Activated CD4-positive, alpha-beta T cell treated with anti-CD3 and anti-CD28 coated beads for 36 hours (primary cell): ENCODE measurements at places on chromosomes 6 and 20. TPM values are rescaled to one million over a fixed set of nuclear protein-coding genes. Genes with fewer than 3 reads are reported as not detected.
A peak's percentile ranks its signal among the peaks of the same experiment; 100 is the strongest.

GRCh38 chr6:30678964-30679726 is 6.3 kb upstream of the DHX16 start:
- H3K36me3 ChIP-seq, result peaks cover 79% of the 10 kb centered on the region
- H3K4me1 ChIP-seq, result peaks cover 23% of the 10 kb centered on the region
- peak overlapping the region; percentile 100 for H3K4me3 ChIP-seq
- H3K27me3 ChIP-seq, result no peaks in the 10 kb centered on the region

RAMACL gene
- 0.30 TPM for total RNA-seq

PPP2R5D gene
- total RNA-seq, result 51.0 TPM

SLC35A1 gene
- 9.9 TPM for total RNA-seq

SFTA2 gene
- total RNA-seq, result not detected
